CD4-positive, alpha-beta T cell treated with Interleukin-21 for 1 hour (primary cell): ENCODE measurements at places on chromosomes 5 and 9.
A peak's percentile ranks its signal among the peaks of the same experiment; 100 is the strongest.

DNA sequence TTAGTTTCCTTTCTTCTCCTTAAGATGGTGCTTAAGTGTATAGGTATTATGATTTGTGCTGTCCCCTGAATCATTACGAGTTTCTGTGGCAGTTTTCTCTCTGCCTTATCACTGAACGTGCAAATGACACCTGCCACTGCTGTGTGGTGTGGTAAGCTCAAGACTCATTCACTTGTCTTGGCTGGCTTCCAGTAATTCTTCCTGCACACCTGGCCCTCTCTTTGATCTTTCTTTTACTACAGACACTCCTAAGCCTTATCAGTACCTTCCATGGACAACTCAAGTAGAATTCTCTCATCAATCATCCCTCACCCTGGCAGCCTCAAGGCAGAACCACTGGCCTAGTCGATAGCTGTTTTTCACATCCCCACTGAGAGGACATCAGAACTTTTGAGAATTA, 82.6 kb upstream of the ADAMTS19 start:
- no peak for DNase-seq

GRCh38 chr5:53827211-53827651, 266.8 kb downstream of the NDUFS4 start:
- no peak for DNase-seq

DNA sequence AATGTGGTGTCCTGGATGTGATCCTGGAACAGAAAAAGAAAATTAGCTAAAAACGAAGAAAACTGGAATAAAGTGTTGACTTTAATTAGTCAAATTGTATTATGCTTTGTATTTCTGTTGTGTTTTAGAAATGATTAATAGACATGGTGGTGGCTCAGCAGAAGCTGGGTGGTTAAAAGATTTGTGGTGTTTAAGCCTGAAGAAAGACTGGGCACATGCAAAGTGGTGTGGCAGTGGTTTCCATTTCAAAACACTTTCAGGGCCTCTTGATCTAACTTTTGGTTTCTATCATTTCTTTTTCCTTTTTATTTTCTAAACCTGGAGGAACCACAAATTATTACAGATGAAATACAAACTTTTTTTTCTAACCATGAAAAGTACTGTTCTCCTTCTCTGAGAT, 44.1 kb downstream of the ADGRV1 start:
- DNase-seq, result no peak

- DNase-seq, result no peak
Observed at GRCh38 chr9:106019702-106020101, 325.4 kb downstream of the TMEM38B start.

DNA sequence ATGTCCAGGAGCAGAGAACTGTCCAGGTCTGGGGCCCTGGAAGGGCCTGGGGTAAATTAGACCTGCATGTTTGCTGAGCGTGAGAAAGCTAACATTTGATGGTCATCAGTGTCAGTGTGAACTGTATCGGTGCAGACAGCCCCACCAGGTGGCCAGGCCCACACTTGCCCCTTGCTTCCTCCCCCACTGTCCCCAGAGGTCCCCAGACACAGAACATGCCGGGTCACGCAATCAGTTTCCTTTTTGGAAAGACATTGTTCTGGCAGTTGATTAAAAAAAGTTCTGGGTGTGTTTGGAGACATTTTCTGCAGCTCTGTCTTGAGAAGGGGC, 1.5 kb downstream of the NKD2 start:
- no peak for DNase-seq

- DNase-seq, result no peak
Observed at GRCh38 chr9:18673179-18673578, 199.2 kb downstream of the ADAMTSL1 start.

DNA sequence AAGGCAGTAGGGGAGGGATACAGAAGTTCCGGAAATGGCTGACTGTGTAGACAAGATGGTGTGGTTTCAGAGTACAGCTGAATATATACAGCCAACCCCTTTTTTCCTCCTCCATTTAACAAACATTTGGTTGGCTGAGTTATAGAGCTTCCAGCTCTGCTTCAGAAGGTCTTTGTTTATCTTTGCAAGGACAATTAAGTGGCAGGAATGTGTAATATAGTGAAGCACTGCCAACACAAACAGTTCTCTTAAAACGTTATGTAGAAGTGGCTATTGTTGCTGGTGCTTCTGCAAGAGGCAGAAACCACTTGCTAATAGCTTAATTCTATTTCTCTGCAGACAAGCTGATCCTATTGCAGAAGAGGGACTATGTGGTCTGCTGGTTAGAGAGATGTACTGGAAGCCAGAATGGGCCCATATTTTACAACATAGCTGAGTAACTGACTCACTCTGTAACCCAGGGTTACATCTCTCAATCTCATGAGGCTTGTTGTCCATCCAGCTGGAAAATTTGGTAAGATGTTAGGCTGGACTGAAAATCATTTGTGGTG, 62.7 kb upstream of the OSMR start:
- no peak for DNase-seq

GRCh38 chr5:27124590-27124989, 86.2 kb upstream of the CDH9 start:
- DNase-seq, result no peak

- DNase-seq, result peak; percentile 70
Observed at GRCh38 chr9:136686794-136687711, at the start of gene AGPAT2. AGPAT2 (minus strand) TSS chr9:136687457; CDS start chr9:136687357, 100 bp downstream.

- no peak for DNase-seq
Observed at GRCh38 chr5:160379511-160379910, 9.1 kb upstream of the C1QTNF2 start.

DNA sequence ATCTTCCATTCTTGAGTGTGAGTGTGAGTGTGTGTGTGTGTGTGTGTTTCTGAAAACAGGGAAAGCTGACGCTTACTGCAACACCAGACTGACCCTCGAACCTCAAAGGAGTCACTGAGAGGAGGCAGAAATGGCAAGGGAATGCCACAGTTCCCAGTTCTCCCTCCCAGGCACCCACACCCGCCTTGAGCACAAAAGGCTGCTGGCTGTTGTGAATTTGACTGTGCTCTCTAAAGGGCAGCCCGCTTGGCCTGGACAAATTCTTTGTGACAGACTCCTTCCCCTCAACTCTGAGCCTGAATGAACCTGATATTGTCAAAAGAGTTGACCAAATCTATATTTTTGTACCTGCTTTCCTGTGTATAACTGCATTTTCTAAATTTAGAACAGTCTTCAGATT, 245.7 kb upstream of the IRX2 start:
- DNase-seq, result no peak

- no peak for DNase-seq
Observed at GRCh38 chr5:102294886-102295395, 1.1 kb downstream of the SLCO4C1 start.
